Prostate gland (tissue), 2 donors: ENCODE measurements at places on chromosomes 12 and 14. TPM values are rescaled to one million over a fixed set of nuclear protein-coding genes. Genes with fewer than 3 reads are reported as not detected.

DNA sequence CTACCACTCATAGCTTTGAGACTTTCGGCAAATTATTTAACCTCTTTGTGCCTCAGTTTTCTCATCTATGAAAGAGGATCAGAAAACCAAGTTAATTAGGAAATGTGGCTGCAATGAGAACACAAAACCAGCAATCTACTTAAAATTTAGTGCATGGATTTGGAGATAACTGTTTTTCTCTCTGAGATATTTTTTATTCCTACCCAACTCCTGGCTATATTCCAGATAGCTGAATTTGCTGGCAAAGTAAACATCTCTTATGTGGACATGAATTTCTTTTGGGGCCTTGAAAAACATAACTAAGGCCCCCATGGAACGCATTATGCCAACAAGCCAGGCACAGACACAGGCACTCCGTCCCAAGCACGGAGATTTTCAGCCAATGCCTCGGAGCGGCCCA, 53.4 kb upstream of the FOXN3 start:
- DNase-seq = no peak

GRCh38 chr12:97921979-97922722, 459.5 kb downstream of the RMST start:
- no peak for DNase-seq

DNA sequence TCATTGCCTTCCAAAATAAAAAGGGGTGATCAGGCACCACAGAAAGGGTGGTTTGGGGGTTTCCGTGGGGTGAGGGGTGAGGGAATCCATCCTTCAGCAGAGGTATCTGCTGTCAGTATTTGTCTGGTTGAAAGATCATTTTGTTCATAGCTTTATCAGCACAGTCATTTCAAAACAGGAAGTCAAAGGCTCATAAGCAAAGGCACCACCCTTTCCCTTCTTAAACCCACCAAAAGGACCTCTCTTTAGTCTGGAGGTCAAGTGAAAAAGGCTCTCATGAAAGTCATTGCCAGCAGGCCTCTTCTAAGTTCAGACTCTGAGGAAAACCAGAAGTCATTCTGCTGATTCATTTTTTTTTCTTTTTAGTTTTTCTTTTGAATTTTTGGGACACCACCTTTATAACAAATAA, 6.2 kb downstream of the CHST11 start:
- no peak for DNase-seq

- DNase-seq = no peak
These were observed 10.1 kb downstream of the SPATS2 start for GRCh38 chr12:49377386-49377785.

GRCh38 chr12:109495012-109495411, 17.6 kb downstream of the UBE3B start:
- DNase-seq = no peak

DNA sequence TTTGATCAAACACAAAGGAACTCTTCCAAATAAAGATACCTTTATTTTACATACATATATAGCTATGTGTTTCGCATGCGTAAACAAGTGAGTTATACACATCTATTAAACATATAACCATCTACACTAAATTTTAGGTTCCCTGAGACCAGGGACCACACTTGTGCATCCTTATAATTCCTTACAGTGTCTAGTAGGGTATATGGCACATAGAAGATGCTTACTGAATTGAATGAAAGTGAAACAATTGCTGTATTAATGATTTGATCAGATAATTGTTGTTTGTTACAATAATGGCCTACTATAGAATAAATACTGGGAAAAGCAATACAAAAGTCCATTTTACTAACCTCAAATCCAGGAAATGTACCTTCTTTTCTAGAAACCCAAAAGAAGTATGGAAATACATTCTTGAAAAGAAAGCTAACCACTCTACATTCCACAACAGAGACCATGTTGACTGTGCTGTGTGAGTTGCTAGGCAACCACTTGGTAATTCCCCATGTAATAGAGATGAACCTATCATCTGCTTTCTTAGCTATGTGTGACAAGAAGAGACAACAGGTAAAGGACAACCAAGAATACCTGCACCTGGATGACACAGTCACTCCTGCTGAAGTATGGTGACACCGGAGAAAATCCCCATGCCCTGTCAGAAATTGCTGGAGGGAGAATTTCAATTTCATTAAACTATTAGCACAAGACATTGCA, 11.9 kb upstream of the CIPC start:
- DNase-seq = peak; percentile 45

- no peak for DNase-seq
These were observed 253.8 kb upstream of the E2F7 start for GRCh38 chr12:77319166-77319565.

DNA sequence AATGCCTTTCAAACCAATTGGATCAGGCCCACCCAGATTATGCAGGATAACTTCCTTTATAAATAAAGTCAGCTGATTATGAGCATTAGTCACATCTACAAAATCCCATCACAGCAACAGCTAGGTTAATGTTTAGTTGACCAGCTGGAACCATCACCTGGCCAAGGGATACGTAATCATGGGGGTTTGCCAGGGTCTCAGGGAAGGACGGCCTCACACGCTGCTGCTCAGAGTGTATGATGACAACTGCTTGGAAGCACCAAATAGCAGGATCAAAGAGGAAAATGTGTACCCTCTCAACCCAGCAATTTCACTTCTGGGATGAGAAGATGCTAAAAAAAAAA, 162.6 kb downstream of the SLC15A4 start:
- no peak for DNase-seq

DNA sequence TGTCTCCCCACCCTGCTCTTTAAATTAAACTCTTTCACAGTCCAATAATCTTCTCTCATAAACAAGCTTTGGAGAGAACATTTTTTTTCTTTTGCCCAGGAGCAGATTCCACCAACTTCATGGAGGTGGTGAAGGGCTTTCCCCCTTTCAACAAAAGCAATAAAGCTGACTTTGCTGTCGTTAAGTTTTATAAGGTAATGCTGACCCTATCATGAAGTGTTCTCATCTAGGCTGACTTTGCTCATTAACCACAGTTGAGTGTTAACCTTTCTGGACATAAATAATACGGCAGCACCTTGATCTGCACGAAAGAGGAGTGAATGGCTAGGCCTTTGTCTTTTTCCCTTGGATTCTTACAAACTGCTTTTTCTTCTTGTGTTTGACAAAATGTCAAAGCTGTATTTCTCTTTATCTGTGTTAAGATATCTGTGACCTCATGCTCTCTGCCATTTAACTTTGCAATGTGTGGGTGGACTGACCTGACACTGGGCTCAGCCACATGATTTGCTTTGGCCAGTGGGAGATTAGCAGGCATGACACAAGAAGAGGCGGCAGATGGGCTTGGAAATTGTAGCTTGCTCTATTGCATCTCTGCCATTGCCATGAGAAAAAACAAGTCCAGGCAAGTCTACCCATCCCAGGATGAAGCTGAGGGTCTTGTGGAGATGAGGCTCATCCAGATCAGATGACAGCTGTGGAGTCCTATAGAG, 470.9 kb upstream of the CCDC196 start:
- no peak for DNase-seq

GRCh38 chr14:94643316-94644101, 31.3 kb downstream of the SERPINA3 start:
- DNase-seq = no peak

GRCh38 chr14:84375235-84375634, 1154.7 kb upstream of the FLRT2 start:
- DNase-seq = no peak

DNA sequence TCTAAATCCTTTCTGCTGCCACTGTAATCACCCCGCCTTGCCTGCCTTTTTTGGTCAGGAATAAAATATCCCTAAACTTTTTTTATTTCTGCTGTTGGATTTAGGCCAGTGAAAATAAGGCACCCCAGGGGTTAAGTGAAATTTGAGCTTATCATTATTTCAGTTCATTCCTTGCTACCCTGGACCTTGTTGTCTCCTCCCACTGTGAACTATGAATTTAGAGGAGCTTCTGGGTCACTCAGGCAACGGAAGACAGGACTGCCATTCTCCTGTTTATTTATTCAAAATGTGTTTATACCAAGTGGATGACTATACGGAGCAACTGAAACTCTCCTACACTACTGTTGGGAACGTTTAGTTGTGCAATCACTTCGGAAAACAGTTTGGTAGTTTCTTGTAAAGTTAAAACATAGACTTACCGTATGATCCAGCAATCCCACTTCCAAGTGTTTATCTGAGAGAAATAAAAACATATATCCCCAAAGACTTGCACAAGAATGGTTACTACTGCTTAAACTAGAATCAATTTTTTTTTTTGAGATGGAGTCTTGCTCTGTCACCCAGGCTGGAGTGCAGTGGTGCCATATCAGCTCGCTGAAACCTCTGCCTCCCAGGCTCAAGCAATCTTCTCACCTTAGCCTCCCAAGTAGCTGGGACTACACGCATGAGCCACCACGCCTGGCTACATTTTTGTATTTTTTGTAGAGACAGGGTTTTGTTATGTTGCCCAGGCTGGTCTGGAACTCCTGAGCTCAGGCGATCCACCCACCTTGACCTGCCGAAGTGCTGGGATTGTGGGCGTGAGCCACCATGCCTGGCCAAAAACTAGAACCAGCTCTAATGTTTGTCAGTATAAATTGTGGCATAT, 2.3 kb upstream of the TRAFD1 start:
- DNase-seq = no peak

DNA sequence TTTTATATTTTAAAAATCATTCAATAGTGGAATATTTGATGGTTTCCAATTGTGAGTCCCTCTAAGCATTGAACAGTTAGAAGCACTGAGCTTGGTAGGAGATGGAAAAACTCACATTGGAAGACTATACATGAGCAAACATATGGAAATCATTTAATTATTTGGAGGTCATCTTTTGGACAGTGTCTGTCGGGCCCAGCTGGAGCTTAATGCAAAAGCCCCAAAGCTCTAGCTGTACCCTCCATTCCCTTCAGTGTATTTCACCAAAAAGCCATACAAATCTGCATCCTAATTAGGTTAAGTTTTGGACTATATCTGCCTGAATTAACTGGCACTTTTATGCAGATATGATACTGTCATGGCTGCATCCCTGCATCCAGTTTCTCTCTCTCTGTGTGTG, 365.7 kb downstream of the FLRT2 start:
- DNase-seq = no peak

- peak; percentile 37 for DNase-seq
These were observed 24.3 kb upstream of the EMP1 start for GRCh38 chr12:13171921-13172859.

GRCh38 chr14:100824091-100824551, 1.8 kb upstream of the MEG3 start:
- no peak for DNase-seq

DNA sequence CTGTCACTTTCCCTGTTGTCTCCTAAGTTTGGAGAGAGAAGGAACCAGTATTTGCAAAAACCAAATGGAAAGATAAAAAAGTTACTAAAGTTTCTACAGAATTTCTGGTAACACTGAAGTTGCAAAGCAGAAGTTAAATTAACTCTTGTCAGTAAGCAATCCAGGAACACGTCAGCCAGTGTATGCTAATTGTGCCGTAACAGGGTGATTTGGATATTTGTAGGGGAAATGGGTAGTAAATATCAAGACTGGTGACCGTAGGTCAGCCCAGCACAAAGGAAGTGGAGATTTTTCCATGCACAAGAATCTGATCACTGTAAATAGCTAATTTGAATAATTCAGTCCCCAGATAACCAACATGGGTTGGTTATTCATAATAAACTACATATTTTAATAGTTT, 2.3 kb downstream of the CDKN1B start:
- DNase-seq = no peak

DNA sequence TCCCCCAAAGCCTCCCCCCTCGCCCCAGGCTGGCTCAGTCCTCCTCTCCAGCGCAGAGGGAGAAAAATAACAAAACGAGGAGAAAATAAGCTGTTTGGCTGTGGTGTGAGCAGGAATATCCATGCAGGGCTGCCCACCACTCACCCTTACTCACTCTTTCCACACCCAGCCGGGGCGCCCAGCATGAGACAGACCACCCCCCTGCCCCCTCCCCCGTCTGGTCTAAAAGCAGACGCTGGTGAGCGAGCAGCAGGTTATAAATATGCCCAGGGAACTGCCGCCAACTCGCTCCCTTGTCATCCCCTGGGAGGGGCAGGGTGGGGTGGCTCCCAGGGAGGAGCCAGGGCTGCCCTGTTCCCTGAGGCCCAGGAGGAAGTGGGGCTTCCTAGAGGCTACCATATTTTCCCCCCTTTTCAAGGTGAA, 7.4 kb downstream of the WNT1 start:
- no peak for DNase-seq

DNA sequence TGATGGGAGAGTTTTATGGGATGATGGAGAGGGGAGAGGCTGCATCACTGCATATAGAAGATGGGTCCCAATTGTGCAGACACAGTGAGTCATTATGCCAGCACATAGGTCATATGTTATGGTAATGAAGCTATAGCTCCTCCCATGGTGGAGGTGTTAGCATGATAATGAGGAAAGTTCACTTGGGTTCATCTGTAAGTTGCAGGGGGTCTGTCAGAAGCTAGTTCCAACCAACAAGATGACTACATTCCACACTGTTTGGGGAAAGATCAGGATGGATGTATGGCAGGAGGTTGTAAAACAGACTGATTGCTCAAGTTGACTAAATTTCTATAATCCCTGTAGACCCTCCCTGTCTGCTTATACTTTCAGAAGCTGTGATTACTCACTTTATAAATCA, 561.3 kb downstream of the C12orf50 start:
- DNase-seq = no peak

DNA sequence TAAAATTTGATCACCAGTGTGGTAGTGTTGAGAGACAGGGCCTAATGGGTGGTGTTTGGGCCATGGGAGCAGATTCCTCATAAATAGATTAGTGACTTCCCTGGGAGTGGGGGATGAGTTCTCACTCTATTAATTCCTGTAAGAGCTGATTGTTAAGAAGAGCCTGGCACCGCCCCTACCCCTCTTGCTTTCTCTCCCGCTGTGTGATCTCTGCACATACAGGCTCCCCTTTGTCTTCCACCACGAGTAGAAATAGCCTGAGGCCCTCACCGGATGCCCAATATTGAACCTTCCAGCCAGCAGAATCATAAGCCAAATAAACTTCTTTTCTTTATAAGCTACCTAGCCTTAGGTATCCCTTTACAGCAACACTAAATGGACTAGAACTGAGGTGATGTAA, 31.9 kb upstream of the CAND1 start:
- no peak for DNase-seq

GRCh38 chr12:12720672-12721161, 3.5 kb downstream of the CDKN1B start:
- DNase-seq = no peak

TDRD9 gene
- total RNA-seq = 18.2 TPM

PAH gene
- 4.1 TPM for total RNA-seq

LRIG3 gene
- total RNA-seq = 25.2 TPM

TSPAN19 gene
- not detected for total RNA-seq

MARK3 gene
- total RNA-seq = 115 TPM

ZNF605 gene
- total RNA-seq = 12.7 TPM

SLC17A8 gene
- total RNA-seq = not detected
